ENCODE measurements at places on chromosomes 7 and 10.
A peak's percentile ranks its signal among the peaks of the same experiment; 100 is the strongest.

GRCh38 chr7:88111140-88111743 lies 108.6 kb downstream of the SRI start:
- peak; percentile 45 for DNase-seq

DNA sequence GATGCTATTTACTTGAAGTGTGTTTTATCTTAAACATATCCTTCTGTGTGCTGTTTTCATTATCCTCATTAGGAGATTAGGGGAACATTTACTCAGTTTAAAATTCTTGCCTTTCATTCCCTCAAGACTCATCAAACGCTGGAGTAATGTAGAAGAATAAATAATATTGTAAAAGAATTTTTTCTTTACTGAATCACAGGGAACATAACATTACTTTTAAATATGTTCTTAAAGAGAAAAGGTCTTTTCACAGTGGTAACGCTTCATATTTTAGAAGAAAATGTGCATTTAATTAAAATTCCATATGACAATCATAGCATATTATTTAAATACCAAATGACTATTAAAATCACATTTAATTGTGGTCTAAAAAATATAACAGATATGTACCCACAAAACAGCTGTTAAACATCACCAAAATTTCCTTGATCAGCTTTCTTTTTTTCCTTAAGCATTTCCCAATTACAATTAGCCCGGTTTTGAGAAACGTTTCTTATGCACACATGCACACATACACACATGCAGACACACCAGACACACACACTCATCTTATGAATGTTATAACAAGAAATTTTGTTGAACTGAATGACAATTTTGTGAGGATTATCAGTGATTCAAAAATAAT lies 102.0 kb upstream of the GLI3 start:
- no peak for DNase-seq

GRCh38 chr7:121563177-121563576 lies 167.1 kb upstream of the FAM3C start:
- DNase-seq: peak; percentile 27

- no peak for DNase-seq
These were observed 35.2 kb upstream of the HSPB1 start for GRCh38 chr7:76267107-76267893.

GRCh38 chr7:31776616-31777015 lies 89.6 kb downstream of the PPP1R17 start:
- peak; percentile 87 for DNase-seq

GRCh38 chr10:71725998-71726579 lies 6.5 kb upstream of the C10orf105 start:
- DNase-seq: peak; percentile 15

GRCh38 chr7:41955893-41956675 lies 253.2 kb upstream of the INHBA start:
- peak; percentile 99 for DNase-seq

- DNase-seq: peak; percentile 77
These were observed 144.1 kb downstream of the TCF7L2 start for GRCh38 chr10:113094114-113094486.

GRCh38 chr7:80263821-80264220 lies 129.2 kb downstream of the GNAI1 start:
- peak; percentile 38 for DNase-seq

GRCh38 chr10:23535381-23535780 lies 96.5 kb downstream of the OTUD1 start:
- DNase-seq: no peak

Data from fibroblast of skin of back (primary cell).